Activated CD4-positive, alpha-beta T cell treated with anti-CD3 and anti-CD28 coated beads for 36 hours (primary cell): ENCODE measurements at places on chromosomes 4 and X. TPM values are rescaled to one million over a fixed set of nuclear protein-coding genes. Genes with fewer than 3 reads are reported as not detected.

FREM3 gene
- not detected for total RNA-seq

C1QTNF7 gene
- not detected for total RNA-seq

TMEM47 gene
- total RNA-seq, result not detected

ATP1B4 gene
- not detected for total RNA-seq

XPNPEP2 gene
- total RNA-seq, result 0.43 TPM

PRICKLE3 gene
- total RNA-seq, result 23.0 TPM

MAGEA12 gene
- total RNA-seq, result not detected

VEGFC gene
- not detected for total RNA-seq
